ENCODE measurements at places on chromosomes 7 and 10.

GRCh38 chr10:85916286-85916685, 450.3 kb downstream of the GRID1 start:
- DNase-seq = no peak

GRCh38 chr10:124798364-124798763, 3.3 kb upstream of the ABRAXAS2 start:
- DNase-seq = no peak

GRCh38 chr7:156662277-156662676, 21.7 kb downstream of the RNF32 start:
- no peak for DNase-seq

DNA sequence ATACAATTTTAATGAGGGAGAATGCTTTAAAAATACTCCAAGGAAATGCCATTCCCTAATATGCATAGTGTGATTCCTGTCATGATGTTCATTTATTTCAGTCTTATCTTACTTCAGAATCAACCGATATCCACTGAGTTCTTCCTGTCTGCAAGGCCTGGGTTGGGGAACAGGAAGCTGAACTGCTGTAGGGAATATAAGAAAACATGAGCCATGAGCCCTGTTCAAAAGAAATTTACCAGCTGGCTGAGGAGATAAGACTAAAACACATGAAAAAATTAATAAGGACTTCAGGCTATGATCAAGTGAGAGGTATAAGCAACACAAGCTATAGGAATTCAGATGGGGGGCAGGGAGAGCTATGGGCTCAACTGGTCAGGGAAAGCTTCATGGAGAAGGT, 184.7 kb downstream of the PLPP4 start:
- DNase-seq = no peak

DNA sequence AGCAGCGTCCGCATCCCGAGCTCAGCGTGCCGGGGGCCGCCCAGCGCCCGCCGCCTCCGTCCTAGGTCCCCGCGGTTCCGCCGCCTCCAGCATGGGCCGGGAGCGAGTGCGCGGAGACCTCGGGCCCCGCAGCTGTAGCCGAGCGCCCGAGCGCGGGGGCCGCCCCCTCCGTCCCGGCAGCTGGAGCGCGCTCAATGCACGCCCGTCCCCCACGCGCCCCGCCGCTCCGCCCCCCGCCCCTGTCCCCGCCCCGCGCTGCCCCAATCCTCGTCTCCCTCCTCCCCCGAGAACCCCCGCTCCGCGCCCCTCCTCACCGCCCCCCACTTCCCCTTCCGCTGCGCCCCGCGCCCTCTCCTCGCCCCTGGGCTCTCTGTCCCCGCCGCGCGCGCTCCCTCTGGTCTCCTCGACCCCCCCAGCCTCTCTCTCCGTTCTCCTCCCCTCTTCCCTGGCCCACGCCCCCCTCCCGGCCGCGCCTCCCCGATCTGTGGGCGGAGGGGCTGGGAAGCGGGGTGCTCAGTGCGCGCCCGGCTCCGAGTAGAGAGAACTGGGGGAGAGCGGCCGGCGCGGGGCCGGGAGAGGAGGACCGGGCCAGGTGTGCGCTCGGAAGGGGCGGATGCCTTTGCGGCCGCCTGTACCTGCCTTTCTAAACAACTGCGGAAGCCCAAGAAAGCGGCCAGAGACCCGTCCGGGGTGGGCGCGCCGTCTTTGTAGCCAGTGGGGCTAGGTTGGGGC, at the start of gene VIPR2:
TSS of gene VIPR2 (minus strand) at position 110 of the 732 bp plus-strand sequence. CDS start at position 14, 96 bp downstream.
- no peak for DNase-seq

- peak; percentile 73 for DNase-seq
Measured at GRCh38 chr7:158829021-158829341, 328 bp downstream of the ESYT2 start.

DNA sequence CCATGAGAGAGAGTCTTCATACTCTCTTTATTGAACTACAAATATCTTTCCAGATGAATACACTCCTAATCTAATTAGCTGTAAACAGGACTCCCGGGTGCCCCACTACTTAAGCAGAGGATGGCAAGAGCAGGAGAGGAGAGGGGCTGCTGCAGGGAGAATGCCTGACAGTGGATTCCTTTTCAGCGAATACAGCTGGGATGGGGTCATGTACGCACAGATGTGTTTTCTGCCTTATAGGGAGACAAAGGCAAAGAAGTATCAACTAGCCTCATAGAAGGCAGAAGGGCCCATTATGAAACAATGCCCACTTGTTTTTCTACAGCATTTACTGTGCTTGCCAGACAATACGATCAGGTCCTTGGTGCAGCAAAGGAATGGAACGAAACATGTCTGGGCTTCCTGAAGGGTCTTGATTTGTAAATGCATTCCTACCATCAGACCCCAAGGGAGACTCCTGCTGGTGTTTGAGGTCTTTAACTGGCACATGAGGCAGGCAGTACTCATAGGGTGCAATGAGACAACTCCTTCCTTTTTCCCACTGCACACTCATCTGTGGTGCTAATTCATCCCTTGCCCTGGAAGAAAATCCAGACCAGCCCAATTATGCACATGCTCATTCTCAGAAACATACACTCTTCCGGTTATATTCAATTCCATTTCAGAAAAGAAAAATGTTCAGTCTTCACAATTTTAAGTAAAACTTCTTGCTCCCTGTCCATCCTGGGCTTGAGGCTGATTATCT, 117.1 kb downstream of the AOAH start:
- no peak for DNase-seq

DNA sequence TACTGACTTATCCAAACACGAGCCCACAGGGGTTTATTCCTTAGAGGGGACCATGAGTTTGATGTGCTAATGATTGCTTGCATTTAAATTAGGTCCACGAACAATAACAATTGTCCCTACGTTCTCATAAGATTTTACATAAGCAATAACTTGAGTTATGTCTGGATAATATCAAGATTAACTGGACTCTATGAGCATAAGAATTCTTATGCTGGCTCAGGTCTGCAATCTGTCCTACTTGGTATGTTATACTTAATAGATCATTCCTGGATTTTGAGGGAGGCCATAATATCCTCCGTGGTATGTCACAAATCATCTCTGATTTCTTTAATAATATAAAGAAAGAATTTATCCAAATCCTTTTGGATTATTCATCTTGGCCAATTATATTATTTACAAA, 552.3 kb downstream of the KCNMA1 start:
- DNase-seq = no peak

- no peak for DNase-seq
Measured at GRCh38 chr10:6916601-6917000, 336.5 kb upstream of the PRKCQ start.

DNA sequence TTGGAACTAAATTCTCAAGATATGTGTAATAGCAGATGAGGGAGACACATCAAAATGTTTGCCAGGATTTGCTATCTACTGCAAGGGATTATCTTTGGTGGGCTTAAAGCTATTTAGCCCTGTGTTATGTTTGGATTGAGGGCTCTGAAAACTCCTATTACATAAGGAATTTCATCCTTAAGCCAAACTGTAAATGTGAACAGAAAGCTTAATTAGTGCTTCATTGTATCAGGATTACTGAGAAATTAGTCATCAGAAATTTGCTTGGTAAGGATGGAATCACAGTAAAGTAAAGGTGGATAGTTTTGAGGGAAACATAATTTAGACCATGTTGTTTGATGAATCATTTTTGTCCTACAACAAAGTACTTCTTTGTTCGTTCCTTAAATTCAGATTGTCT, 8.3 kb downstream of the ANKRD7 start:
- DNase-seq = no peak

DNA sequence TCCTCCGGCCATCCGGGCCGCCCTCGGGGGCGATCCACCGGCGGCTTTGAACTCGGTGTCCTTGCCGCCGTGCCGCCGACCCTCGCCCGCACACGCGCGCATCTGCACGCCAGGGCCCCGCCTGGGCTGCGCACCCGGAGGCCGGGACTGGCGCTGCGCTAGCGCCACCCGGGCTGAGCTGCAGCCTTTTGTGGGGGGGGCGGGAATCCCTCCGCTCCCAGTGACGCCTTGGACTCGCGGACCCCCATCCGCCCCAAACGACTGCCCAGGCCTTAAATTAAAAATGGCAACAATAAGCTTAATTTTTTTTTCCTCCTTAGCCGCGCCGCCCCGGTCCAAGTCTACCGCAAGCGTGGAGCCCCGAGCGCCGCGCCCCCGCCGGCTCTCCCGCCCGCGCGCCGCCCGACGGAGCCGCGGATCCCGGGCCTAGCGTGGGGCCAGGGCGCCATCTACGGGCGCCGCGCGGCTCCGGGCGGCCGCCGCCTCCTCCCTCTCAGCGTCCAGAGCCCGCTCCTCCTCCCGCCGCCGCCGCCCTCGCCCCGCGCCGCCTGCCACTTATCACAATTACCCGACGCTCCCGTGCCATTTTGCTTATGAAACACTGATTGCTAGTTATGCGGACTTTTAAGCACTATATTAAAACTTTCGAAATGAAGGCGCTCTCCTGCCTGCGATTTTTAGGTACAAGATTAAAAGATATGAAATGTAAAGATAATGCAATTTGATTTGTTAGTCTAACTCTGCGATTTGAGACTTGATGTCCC, 7.5 kb upstream of the EBF3 start:
- DNase-seq = peak; percentile 28

Measured in activated CD4-positive, alpha-beta memory T cell treated with anti-CD3 and anti-CD28 coated beads, Interleukin-2, amount 10 ng/mL, durations not matched to agents 7 days and 5 days (primary cell).